ENCODE measurements at places on chromosomes 1 and 21.

DNA sequence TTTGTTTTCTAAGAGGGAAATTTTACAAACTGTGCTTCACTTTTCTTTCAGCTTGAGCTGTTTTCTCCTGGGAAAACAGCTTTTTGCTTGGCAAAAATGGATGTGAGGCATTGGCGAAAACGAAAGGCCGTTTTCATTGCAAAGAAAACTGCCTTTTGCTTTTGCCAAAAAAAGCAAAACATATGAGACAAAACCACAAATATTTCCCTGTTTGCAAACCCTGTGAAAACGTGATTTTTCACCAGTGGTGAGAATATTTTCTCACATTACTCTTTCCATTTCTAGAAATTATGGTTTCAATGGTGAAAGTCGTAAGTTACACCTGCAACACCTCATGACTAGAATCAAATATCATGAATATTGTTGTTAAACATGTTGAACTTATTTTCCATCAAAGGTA, 74.0 kb upstream of the ZBTB18 start:
- DNase-seq = peak; percentile 46

DNA sequence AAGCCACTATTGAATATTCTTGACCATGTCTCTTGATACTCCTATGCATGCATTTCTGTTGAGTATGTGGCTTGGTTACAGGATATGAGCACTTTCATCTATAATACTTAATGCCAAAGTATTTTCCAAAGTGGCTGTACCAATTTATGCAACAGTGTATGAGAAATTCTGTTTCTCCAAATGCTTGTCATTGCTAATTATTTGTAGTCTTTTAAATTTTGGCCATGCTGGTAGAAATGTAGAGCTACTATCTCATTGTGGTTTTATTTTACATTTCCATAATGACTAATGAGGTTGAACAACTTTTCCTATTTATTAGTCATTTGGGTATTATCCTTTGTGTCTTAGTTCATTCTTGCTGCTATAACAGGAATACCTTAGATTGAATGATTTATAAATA, 71.4 kb upstream of the TSPAN2 start:
- DNase-seq = no peak

GRCh38 chr1:68101829-68102228, 51.4 kb upstream of the DIRAS3 start:
- DNase-seq = no peak

GRCh38 chr1:242016479-242016878, 17.6 kb upstream of the MAP1LC3C start:
- no peak for DNase-seq

- DNase-seq = peak; percentile 51
Measured at GRCh38 chr1:214670098-214670497, 67.1 kb downstream of the CENPF start.

DNA sequence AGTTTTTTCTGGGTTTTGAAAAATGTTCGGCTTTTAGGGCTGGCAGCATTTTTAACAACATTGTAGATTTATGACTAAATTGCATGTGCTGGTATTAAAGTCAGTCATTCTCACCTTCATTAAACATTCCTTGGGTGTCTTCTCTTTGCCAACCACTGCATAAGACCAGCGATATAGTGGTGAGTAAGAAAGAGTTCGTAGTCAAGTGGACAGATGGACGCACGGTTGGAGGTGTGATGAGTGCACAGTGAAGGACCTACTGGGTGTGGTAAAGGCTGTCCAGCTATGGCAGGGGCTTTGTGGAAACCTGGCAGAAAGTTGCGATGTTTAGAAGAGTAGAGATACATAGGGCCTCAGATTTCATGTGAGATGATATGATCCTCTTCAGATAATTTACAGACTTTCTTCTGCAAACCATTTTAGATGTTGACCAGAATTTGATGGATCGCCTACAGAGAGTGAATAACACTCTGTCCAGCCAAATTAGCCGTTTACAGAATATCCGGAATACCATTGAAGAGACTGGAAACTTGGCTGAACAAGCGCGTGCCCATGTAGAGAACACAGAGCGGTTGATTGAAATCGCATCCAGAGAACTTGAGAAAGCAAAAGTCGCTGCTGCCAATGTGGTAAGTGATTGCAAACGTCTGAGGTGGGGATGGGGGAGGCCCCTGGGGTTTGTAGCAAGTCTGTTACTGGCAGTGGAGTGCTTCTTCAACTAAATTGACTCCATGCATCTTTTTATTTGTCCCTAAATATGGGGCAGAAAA, 56.0 kb upstream of the LAMC2 start:
- peak; percentile 91 for DNase-seq

DNA sequence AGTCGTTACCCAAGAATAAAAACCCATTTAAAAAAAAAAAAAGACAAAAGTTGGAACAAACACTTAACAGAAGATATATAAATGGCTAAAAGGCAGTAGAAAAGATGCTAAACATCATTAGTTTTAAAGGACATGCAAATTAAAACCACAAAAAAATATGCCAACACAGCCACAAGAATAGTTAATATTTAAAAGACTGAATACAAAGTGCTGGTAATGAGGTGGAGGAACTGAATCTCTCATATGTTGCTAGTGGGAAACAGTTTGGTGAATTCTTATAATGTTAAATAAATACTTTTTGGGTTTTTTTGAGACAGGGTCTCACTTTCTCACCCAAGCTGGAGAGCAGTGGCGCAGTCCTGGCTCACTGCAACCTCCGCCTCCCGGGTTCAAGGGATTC, 10.0 kb downstream of the LRRC40 start:
- no peak for DNase-seq

DNA sequence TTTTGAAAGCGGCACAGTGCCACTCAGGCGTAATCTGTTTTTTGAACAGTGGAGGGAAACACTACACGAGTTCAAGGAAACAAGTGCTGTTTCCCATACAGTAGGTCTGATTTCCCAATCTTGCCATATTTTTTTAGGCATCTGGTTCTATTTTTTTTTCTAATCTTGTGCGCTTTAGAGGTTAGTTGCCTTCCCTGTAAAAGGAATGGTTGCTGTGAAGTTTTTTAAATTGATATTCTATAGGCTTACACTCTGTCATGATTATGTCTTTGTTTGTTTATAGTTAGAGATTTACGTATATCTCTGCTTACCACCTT, 1.2 kb downstream of the NASP start:
- no peak for DNase-seq

DNA sequence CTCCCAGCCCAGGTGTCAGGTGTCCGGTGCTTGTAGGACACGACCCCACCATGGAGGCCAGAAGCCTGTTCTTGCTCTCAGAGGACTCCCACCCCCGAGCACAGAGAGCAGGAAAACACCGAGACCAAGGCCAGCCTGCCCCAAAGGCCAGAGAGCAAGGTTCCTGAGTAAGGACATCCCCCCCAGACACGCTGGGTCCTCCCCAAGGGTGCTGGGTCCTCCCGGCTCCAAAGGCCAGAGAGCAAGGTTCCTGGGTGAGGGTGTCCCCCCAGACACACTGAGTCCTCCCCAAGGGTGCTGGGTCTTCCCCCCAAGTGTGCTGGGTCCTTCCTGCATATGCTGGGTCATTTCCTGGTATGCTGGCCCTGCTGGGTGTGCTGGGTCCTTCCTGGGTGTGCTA, 40.0 kb downstream of the MEGF6 start:
- no peak for DNase-seq

DNA sequence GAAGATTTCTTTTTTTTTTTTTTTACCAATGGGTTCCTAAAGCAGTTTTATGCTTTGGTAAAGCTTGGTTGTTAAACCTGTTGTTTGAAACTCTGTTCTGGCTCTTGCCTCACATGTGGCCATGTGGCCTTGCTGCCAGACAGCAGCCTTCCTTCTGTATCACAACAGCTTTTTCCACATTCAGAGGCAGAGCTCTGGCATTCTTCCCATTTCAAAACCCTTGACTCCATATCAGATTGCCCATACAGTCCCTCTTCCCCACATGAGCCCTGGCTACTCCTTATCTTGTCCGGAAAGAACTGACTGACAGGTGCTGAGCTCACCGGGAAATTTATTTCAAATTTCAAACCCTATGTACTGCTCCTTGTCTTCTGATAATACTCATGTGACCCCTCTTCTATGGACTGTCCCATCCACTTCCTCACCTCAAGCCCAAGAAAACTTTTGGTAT, 38.5 kb upstream of the LAX1 start:
- DNase-seq = no peak

- no peak for DNase-seq
Measured at GRCh38 chr1:34842073-34842472, 17.5 kb downstream of the SMIM12 start.

DNA sequence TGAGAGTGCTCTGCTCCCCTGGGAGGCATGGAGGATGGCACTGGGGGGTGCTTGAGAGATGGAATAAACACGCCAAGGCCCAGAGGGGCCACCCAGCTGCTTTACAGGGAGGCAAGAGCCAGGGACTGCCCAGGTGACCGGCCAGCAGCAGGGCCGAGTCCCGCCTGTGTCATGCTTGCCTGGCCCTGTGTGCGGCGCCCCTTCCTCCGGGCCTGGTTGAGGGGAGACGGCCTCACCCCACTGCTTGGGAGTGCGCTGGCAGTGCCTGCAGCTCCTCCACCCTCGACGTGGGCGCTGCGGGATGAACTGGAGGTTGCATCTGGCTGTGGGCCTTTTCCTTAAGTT, 33.1 kb upstream of the COL6A2 start:
- no peak for DNase-seq

- DNase-seq = no peak
Measured at GRCh38 chr1:71417421-71417820, 336.6 kb upstream of the ZRANB2 start.

DNA sequence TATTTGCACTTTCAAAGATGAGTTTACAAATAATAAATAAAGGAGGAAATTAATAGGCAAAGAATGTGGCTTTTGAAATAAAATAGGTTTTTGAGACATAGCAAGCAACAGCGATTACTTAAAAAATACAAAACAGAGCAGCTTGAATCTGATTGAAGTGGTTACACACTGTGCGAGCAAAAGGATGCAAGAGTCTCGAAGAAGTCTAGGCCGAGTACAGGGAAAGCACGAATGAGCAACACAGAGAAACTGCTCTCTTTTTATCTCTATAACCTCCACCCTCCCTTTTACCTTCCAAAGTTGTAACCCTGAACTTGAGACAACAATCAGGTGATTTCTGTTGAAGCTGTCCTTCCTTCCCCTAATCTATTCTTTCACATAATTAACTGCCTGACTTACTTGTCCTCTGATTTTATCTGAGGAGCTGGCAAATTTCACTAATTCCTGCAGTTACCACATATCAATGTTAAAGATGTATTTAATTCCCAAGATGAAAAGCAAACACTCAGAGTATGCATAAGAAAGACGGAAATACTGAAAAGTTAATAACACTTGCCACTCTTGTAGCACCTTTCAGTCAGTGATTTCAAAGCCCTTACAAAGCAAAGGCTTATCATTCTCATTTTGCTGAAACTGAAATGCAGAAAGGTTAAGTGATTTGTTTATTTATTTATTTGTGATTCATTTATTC, 1030.1 kb downstream of the ADGRL2 start:
- no peak for DNase-seq

- DNase-seq = no peak
Measured at GRCh38 chr1:180851995-180852887, 60.5 kb upstream of the KIAA1614 start.

- DNase-seq = no peak
Measured at GRCh38 chr1:44078104-44078503, 40.5 kb upstream of the KLF17 start.

DNA sequence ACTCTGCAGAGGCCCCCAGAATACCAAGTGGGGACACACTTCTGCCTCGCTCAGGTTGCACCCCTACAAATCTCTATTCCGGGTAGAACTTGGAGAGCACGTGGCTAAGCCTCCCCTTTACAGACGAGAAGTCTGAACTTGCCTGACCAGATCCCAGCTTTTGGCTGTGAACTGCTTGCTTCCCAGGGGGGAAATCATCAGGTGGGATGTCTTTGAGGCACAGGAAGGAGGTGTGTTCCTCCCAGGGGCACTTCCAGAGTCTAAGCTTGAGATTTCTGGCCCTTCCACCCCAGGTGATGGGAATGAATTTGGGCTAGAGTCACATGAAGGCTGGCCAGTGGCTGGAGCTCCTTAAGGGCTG, 1.3 kb upstream of the S100A3 start:
- DNase-seq = no peak

DNA sequence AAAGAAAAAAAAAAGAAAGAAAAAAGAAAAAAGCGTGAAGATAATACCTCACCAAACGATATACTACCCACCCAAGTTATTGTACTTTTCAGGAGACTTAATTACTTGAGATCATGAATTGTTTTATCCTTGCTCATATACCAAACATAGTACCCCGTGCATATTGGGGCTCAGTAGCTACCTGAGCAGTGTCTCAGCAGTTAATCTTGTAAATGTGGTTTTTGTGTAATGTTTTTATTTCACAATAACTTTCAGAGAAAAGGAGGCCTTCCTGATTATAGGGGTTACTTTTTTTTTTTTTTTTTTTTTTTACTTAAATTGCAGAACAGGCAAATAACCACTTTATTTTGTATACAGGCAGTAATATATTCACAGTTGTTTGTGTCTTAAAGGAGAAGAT, 80.3 kb downstream of the OSBPL9 start:
- DNase-seq = peak; percentile 7

- DNase-seq = no peak
Measured at GRCh38 chr1:20250340-20250989, 40.2 kb upstream of the VWA5B1 start.

DNA sequence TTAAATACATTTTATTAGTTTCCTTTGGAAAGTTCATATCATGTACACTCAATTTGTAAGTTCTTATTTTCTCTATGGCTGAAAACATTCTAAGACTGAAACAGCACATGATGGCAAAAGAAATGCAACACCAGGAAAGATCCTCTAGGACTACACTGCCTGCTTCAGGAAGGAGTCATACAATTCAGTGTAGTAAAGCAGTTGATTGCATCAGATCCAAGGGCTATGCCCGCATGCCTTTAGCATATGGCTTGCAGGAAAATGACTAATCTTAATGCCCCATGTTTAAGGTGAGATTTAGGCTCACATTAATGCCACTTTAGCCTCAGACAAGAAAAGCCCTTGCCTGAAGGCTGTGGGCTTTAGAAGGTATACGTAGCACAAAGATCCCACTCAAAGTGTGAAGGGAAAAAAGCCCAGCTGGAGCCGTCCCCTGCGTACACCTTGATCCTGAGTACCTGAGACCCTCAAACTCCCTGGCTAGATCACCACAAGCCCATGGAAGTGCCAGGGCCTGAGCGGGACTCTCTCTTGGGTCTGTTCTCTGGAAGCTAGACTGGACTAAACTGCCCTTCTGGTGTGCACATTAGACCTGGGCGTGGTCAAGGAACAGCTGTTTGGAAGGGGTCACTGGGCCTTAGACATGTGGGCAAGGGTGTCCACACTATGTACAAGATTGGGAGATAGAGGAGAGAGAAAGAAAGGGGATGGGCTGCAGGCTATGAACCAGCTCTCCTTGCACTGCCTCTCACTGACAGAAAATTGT, 52.9 kb downstream of the ESRRG start:
- peak; percentile 7 for DNase-seq
